H9 (cell line): ENCODE measurements at places on chromosomes 5 and 9. TPM values are rescaled to one million over a fixed set of nuclear protein-coding genes. Genes with fewer than 3 reads are reported as not detected.

DNA sequence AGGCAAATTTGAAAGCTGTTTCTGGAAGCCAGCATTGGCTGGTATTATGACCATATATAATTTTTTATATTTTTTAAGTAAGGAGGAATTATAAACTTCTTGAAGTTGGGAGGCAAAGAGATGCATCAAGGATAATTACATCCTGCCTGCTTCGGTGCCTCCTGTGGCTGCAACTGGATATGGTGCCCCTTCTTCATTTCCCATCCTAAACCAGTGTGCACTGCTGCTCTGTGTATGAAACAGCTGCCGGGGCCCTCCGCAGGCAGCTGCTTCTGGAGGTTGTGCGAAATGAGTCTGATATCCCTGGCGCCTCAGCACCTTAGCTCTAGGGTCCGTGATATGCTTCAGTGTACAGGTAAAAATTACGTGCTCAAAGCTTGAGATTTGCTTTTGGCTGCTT, 304.2 kb downstream of the ENC1 start:
- DNase-seq = no peak

GRCh38 chr5:40828021-40828631, 6.9 kb downstream of the RPL37 start:
- no peak for DNase-seq

- no peak for DNase-seq
Observed at GRCh38 chr5:120803282-120803681, 339.2 kb downstream of the PRR16 start.

- DNase-seq = no peak
Observed at GRCh38 chr9:83526211-83526610, 12.0 kb downstream of the FRMD3 start.

DNA sequence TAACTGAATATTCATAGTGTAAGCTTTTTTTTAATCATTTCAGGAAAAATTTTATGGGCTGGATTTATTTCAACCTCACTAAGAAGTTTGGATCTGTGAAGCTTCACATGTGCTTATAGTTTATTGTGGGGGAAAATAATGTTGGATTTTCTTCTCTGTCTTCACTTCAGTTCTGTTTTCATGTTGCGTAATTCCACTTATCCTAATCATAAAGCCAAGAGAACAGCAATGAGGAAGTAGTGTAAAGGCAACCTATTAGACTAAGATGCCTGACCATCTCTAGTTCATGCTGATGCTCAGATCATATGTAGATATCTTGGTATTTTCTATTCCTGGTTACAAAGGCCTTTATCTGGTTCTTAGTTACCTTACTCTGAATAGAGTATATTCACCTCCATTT, 50.0 kb downstream of the CD180 start:
- DNase-seq = no peak

GRCh38 chr5:160210606-160211005, 18.7 kb upstream of the FABP6 start:
- no peak for DNase-seq

GRCh38 chr5:78805474-78806124, 157.0 kb upstream of the LHFPL2 start:
- no peak for DNase-seq

The PCDHA4 gene
- total RNA-seq = 3.5 and 3.9 TPM in 2 replicates

The PCDHA1 gene
- total RNA-seq = 0.44 and 0.61 TPM in 2 replicates

The ZFP2 gene
- total RNA-seq = 0.37 and 0.52 TPM in 2 replicates

The ANXA2R gene
- total RNA-seq = 0.20 and 0.22 TPM in 2 replicates

The ARL14EPL gene
- total RNA-seq = not detected in 2 replicates
